NCI-H748 treated with DMSO at 0.1 percent for 48 hours (cell line): ENCODE measurements at places on chromosomes 1 and 21.

GRCh38 chr1:83101406-83101805 is 897.5 kb downstream of the TTLL7 start:
- no peak for DNase-seq

- DNase-seq = peak; percentile 48
Observed at GRCh38 chr1:110312188-110313121, 26.7 kb upstream of the RBM15 start.

DNA sequence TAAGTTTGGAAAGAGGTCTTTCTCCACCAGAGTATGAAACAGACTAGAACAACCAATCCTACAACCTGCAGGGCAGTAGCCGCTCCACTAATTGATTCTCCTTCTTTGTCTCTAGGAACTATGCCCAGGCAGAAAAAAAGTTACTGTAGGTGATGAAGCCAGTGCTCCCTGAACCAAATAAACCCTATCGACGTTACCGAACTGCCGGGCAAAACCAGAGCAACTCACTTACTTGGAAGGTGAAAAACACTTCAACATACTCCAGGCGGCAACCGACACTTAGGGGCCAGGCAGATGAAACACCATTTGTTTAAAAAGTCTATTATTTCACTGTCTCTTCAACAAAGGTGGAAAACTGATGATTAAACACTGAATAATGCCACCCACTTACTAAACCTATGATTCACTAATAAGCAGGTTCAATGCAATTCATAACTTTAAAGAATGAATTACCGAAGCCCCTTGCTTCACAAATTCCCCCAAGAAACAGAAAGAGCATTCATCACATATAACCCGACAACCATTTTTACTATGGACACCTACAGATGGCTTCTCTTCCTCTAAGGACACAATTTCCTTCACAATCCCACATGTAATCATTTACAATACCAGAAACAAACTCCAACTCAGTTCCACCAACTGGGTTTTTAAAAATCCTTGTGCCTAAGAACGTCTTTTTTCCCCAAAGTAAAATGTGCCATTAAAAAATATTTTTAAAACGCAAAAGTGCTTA is 1.6 kb downstream of the NRIP1 start:
- peak; percentile 56 for DNase-seq

GRCh38 chr1:152108882-152109222 is 6.4 kb downstream of the TCHH start:
- DNase-seq = no peak

- peak; percentile 21 for DNase-seq
Observed at GRCh38 chr1:223363057-223363855, 720 bp downstream of the SUSD4 start.

GRCh38 chr21:26210614-26211013 is 40.0 kb upstream of the APP start:
- DNase-seq = no peak

DNA sequence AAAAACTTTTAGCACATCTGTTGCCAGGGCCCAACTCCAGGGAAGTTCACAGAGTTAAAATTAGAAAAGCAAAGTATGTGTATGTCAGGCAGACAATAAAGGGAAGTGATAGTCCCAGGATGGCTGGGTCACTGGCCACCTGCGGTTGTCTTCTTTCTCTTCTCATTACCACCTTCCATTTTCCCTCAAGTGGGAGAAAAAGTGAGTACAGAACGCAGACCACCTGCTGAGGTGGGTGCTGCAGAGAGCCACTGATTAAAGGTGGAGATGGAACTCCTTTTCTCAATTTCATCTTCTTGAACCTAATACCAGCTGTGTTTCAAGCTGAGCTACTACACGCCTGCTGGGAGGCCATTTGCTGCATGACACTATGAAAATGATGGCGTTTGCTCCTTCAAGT is 88.8 kb upstream of the PDE4B start:
- DNase-seq = no peak

DNA sequence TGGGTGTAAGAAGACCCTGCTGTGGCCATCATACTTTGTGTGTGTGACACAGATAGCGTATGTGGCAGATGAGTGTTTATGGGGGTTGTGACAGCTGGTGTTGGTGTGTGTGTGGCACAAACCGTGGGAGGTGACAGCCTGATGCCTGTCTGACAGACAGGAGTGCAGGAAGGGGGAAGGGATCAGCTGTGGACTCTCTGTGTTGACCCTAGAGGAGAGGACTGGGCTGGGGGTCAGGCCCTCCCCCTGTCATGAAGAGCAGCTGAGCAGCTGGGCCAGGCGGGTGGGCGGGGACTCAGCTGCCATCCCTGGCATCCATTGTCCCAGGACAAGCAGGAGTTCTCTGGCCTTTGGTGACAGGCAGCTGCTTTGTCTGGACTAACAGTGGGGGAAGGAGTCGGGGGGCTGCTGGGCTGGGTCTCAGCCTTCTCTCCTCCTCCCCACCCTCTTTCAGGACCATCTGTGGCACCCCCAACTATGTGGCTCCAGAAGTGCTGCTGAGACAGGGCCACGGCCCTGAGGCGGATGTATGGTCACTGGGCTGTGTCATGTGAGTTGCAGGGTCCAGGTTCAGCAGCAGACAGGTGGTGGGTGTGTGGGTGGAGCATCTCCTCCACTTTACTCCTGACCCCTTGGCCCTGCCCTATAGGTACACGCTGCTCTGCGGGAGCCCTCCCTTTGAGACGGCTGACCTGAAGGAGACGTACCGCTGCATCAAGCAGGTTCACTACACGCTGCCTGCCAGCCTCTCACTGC is 2.3 kb downstream of the PLK3 start:
- DNase-seq = no peak

- no peak for DNase-seq
Observed at GRCh38 chr1:6891781-6892579, 106.7 kb downstream of the CAMTA1 start.

DNA sequence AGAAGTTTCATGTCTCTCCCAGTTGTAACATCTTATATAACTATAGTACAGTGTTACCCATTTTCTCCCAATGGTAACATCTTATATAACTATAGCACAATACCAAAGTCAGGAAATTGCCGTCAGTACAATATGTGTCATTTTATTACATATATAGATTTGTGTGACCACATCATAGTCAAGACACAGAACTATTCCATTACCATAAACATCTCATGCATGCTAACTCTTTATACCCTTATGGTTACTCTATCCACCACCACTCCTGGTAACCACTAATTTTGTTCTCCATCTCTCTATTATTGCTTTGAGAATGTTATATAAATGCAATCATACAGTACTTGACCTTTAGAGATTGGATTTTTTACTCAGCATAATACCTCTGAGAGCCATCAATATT is 120.7 kb downstream of the BACH1 start:
- no peak for DNase-seq

- DNase-seq = no peak
Observed at GRCh38 chr1:113141650-113142473, 68.9 kb downstream of the LRIG2 start.

- DNase-seq = no peak
Observed at GRCh38 chr1:27940297-27940696, 5.5 kb downstream of the SMPDL3B start.

DNA sequence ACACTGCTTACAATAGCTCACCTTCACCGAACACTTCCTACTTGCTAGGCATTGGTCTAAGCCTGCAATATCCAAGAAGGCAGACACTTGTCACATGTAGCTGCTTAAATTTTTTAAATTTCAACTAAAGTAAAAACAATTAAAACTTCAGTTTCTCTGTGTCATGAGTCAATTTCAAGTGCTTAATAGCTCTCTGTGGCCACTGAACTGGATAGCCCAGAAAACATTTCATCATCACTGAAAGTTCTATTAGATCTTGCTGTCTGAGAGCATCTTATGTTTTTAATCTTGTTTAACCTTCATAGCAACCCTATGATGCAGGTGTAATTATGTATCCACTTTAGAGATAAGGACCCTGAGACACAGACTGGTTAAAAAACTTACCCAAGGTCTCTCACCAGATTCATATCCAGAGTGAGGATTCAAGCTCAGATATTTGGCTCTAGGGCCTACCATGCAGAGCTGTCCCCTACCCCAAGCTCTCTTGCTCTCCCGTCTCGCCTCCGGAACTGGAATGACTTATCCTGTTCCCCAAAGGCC is 2.6 kb upstream of the FCRL6 start:
- no peak for DNase-seq

DNA sequence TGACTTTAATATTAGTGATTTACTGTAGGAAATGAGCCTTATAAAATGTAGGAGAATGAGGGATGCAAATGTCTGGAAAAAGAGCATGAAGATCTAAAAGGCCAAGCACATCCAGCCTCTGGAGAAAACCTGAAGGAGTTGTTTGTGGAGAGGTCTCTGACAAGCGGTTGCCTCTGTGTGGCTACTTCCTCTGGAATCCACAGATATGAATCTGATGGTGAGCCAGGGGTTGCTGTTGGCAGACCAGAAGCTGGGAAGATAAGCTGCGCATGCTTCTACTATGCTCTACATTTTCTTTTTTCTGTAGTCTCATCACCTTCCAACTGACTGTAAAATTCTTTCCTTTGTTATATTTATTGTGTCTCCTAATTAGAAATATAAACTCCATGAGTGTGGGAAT is 248.6 kb downstream of the OLFM3 start:
- no peak for DNase-seq

DNA sequence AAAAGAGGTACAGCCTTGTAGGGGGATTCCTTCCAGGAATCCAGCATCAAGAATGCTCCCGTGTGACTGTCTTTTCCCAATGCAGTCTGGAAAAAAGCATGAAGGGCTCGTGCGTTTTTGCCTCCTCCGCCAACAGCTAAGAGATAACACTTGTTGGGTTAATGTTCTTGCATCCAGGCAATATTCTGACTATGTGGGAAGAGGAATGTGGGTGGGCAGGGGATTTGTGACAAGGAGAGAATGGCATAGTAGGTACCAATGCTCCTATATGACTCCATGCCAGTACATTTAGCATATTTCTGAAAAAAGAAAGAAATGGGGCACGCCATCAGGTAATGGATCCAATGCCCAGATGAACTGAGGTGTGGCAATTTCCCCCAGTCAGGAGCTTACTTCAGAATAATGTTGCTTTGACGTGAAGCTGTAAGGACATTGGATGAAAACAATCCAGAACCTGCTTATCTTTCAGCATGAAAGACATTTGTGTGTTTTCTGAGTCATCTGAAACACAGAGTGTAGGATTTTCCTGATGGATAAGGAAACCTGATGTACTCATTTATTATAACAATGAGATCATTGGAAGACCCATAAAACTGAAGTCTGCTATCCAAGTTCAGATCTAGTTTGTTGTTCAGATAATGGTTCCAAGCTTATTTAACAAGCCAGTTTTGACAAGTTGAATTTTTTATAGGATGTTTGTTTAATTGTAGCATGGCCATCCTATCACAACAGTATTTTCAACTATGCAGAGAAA is 105.5 kb downstream of the LYPLAL1 start:
- no peak for DNase-seq

GRCh38 chr1:179831852-179832699 is 45.5 kb downstream of the TOR1AIP2 start:
- no peak for DNase-seq

GRCh38 chr1:11735531-11735853 is 444 bp upstream of the AGTRAP start:
- DNase-seq = no peak

DNA sequence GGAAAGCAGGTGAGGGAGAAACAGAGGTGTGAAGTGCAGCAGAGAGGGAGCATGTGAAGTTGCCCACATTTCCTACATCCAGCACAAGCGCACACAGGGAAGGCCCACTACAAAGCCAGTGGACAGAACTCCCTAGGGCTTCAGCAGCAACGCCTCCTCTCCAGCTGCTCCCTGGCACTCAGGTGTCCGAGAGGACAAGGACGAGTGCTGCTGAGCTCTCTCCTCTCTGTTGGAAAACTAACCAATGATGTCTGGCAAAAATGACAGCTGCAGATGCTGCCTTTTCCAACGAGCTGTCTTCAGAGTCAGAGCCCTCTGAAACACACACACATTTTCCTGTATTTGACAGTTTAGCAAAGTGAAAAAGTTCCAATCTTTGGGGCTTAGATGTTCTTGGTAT is 86.8 kb downstream of the HSF2BP start:
- no peak for DNase-seq

GRCh38 chr1:212605441-212606394 is 2.8 kb upstream of the ATF3 start:
- no peak for DNase-seq

DNA sequence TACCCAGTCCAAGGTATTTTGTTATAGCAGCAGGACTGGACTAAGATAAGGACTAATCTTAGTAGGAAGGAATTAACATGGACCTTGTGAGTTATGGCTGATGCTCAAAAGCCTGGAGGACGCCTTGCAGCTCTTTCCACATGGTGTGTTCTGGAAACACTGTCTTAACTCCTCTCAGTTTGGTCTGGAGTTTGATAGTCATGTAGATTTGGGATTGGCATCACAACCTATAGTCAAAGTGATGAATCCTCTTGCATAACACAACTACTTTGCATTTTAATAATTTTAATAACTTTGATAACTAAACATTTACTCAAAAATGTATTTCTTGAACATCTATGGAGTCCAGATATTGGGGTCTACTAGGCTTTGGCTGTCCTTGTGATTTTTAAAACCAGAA is 293.7 kb downstream of the KIF26B start:
- no peak for DNase-seq

- DNase-seq = no peak
Observed at GRCh38 chr1:15674386-15675159, 9.5 kb upstream of the PLEKHM2 start.

DNA sequence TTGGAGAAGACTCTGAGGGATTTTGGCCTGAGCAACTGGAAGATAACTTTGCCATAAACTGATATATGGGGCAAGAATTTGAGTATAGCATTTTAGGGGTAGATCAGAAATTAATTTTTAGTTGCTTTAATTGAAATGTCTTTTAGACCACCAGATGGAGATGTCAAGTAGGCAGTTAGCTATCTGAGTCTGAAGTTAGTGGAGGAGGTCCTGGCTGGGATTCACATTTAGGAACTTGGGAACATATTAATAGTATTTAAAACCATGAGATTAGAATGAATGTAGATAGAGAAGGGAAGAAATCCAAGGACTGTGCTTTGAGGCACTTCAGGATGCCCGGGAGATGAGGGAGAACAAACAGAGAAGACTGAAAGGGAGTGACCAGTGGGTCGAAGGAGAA is 32.6 kb downstream of the SLC44A3 start:
- no peak for DNase-seq

DNA sequence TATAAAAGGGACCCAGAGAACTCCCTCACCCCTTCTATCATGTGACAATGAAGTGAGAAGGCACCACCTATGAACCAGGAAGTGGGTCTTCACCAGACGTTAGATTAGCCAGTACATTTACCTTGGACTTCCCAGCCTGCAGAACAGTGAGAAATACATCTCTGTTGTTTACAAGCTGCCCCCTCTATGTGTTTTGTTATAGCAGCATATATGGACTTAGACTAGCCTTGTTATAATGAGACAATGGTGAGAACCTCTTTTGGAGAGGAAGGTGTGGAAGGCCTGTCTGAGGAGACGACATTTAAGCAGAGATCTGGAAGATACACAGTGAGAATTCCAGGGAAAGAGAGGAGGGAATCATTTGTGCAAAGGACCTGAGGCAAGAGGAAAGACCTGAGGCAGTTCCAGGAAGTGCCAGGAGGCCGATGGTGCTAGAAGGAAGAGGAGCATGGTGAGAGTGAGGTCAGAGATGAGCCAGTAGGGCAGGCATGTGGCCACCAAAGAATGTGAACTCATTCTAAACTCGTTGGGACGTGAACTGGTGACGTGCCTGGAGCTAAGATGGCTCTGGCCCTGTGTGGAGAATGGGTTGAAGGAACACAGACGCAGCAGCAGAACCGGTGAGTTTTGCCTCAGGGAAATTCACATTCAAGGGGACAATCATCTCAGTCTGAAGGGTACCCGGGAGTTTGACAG is 98.9 kb upstream of the IRF2BP2 start:
- DNase-seq = no peak
